ENCODE measurements at places on chromosomes 16 and 17. TPM values are rescaled to one million over a fixed set of nuclear protein-coding genes. Genes with fewer than 3 reads are reported as not detected.
A peak's percentile ranks its signal among the peaks of the same experiment; 100 is the strongest.

GRCh38 chr17:43351691-43352090 is 47.1 kb upstream of the ARL4D start:
- peak; percentile 25 for DNase-seq
- H3K27me3 ChIP-seq = no peaks in the 10 kb centered on the region
- H3K36me3 ChIP-seq = peaks cover 34% of the 10 kb centered on the region
- H3K27ac ChIP-seq = no peak overlapping the region
- H3K4me1 ChIP-seq = peaks cover 7% of the 10 kb centered on the region

The GRIN2A gene
- total RNA-seq = not detected

DNA sequence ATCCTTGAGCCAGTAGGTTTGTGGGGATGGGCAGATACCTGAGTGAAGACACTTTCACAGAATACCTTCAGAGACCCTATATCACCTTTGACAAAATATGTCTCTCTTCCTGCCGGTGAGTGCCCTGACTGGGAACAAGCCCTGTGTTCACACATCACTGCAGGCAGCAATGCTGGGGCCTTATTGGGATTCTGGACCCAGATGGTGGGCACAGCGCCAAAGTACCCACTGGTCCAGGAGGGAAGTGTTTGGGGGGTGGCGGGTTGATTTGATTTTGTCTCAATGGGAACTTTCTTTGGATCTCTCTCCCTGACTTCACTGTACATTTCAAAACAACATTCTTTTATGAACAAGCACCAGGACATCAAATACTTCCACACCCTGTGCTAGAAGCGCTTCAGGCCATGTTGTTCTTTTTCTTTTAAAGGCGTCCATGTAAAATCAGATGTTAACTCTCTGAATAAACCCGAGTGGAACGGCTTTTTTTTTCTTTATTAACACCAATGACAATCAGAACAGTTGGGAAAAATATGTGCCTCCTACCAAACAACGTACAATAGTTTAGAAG is 62.4 kb upstream of the AKTIP start:
- H3K36me3 ChIP-seq = no peaks in the 10 kb centered on the region
- no peak overlapping the region for H3K27ac ChIP-seq
- H3K4me3 ChIP-seq = no peak overlapping the region

- H3K27ac ChIP-seq = no peak overlapping the region
- H3K4me3 ChIP-seq = peak overlapping the region; percentile 56
- peaks cover 19% of the 10 kb centered on the region for H3K27me3 ChIP-seq
- no peaks in the 10 kb centered on the region for H3K36me3 ChIP-seq
- H3K4me1 ChIP-seq = peaks cover 14% of the 10 kb centered on the region
Observed at GRCh38 chr17:49567871-49568694, 7.6 kb upstream of the NXPH3 start.

- peaks cover 16% of the 10 kb centered on the region for H3K4me1 ChIP-seq
- H3K27ac ChIP-seq = no peak overlapping the region
- peaks cover 3% of the 10 kb centered on the region for H3K36me3 ChIP-seq
- H3K4me3 ChIP-seq = no peak overlapping the region
Observed at GRCh38 chr17:38453951-38454421, 25.7 kb downstream of the ARHGAP23 start.

- H3K4me1 ChIP-seq = peaks cover 31% of the 10 kb centered on the region
- no peak for DNase-seq
- no peak overlapping the region for H3K4me3 ChIP-seq
- H3K27ac ChIP-seq = no peak overlapping the region
- H3K27me3 ChIP-seq = no peaks in the 10 kb centered on the region
Observed at GRCh38 chr17:30908717-30909420, 2.8 kb upstream of the TEFM start.

DNA sequence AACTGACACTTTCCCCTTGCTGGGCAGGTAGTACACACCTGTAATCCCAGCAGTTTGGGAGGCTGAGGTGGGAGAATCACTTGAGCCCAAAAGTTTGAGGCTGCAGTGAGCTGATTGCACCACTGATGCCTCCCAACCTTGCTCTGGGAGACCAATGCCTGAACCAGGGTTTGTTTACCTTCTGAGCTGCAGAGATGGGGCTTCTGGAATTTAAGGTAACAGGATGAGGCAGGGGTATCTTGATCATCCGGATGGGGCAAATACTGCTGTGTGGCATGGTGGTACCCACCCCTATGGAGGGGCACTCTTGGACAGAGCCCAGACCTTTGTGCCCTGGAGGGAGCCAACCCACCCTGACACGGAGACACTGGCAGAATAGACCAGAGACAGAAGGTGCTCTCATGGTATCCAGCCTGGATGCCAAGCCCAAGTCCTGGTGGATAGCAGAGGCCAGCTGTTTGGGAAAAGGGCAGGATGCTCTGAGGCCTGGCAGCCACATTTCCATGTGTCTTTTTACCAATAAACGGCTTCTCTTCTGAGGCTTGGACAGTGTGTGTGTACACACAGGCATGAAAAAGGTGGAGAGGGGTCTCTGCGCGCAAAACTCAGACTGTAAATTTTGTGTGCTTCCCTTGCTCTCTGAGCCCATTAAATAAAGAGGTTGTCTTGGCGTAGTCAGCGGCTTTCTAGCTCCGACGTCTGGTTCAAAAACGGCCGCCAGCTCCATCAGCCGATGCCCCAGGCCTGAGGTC is 4.4 kb downstream of the ZNF48 start:
- peaks cover 32% of the 10 kb centered on the region for H3K4me1 ChIP-seq
- H3K27me3 ChIP-seq = no peaks in the 10 kb centered on the region
- H3K27ac ChIP-seq = peak overlapping the region; percentile 89

The AOC2 gene
- total RNA-seq = 1.9 TPM

- H3K27me3 ChIP-seq = no peaks in the 10 kb centered on the region
- DNase-seq = no peak
- no peak overlapping the region for H3K4me3 ChIP-seq
- H3K27ac ChIP-seq = no peak overlapping the region
- H3K4me1 ChIP-seq = peaks cover 61% of the 10 kb centered on the region
Observed at GRCh38 chr17:2084766-2085647, 30.1 kb downstream of the HIC1 start.

DNA sequence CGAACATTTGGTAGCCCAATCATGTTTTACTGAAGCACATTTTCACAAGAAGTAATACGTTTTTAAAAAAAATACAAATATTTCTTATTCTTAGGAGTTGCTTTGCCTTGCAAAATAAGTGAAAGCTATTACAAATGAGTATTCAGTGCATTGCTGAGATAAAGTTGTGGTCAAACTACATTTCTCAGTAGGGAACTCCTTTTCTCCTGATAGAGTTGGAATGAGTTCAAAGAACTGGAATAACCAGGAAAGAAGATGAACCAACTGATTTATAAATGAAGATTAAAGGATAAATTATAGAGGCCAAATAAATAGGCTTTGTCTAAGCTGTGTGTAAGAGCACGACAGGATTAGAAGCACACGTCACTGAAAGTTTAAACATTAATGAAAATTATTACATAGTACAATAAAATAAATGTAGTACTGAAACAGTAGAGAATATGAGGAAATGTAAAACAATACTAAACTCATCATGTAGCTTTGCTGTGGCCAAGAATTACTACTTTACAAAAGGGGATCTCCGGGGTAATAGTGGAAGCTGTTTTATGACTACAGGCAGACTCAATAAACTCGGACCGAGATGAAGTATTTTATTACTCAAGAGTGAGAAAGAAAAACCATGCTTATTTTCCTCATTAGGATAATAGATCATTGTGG is 73.6 kb downstream of the KCNJ2 start:
- no peak overlapping the region for H3K27ac ChIP-seq
- no peak for DNase-seq
- peaks cover 3% of the 10 kb centered on the region for H3K27me3 ChIP-seq
- no peaks in the 10 kb centered on the region for H3K36me3 ChIP-seq

The SLC35G6 gene
- not detected for total RNA-seq

GRCh38 chr16:88491560-88492310 is 38.7 kb downstream of the ZFPM1 start:
- H3K4me3 ChIP-seq = no peak overlapping the region
- H3K27ac ChIP-seq = no peak overlapping the region
- no peak for DNase-seq
- no peaks in the 10 kb centered on the region for H3K4me1 ChIP-seq

DNA sequence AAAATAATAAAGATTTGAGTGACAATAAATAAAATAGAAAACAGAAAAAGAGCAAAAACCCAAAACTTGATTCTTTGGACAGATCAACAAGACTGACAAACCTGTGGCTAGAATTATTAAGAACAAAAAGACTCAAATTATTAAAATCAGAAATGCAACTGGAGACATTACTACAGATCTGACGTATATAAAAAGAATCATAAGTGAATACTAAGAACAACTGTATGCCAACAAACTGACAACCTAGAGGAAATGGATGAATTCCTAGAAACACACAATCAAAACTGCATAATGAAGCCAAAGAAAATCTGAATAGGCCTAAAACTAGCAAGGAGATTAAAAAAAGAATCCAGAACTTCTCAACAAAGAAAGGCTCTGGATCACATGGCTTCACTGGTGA is 47.4 kb downstream of the NETO2 start:
- peaks cover 8% of the 10 kb centered on the region for H3K4me1 ChIP-seq
- peaks cover 3% of the 10 kb centered on the region for H3K27me3 ChIP-seq
- peaks cover 24% of the 10 kb centered on the region for H3K36me3 ChIP-seq

GRCh38 chr17:63295839-63296590 is 150.1 kb downstream of the CYB561 start:
- no peak overlapping the region for H3K4me3 ChIP-seq
- peaks cover 5% of the 10 kb centered on the region for H3K4me1 ChIP-seq
- no peak for DNase-seq
- H3K27ac ChIP-seq = no peak overlapping the region
- peaks cover 10% of the 10 kb centered on the region for H3K36me3 ChIP-seq

The AANAT gene
- total RNA-seq = 0.16 TPM

The CPHXL gene
- total RNA-seq = not detected

- H3K36me3 ChIP-seq = no peaks in the 10 kb centered on the region
- H3K27me3 ChIP-seq = no peaks in the 10 kb centered on the region
- H3K4me1 ChIP-seq = peaks cover 46% of the 10 kb centered on the region
- H3K27ac ChIP-seq = no peak overlapping the region
Observed at GRCh38 chr16:85049706-85050305, 22.2 kb downstream of the KIAA0513 start.

DNA sequence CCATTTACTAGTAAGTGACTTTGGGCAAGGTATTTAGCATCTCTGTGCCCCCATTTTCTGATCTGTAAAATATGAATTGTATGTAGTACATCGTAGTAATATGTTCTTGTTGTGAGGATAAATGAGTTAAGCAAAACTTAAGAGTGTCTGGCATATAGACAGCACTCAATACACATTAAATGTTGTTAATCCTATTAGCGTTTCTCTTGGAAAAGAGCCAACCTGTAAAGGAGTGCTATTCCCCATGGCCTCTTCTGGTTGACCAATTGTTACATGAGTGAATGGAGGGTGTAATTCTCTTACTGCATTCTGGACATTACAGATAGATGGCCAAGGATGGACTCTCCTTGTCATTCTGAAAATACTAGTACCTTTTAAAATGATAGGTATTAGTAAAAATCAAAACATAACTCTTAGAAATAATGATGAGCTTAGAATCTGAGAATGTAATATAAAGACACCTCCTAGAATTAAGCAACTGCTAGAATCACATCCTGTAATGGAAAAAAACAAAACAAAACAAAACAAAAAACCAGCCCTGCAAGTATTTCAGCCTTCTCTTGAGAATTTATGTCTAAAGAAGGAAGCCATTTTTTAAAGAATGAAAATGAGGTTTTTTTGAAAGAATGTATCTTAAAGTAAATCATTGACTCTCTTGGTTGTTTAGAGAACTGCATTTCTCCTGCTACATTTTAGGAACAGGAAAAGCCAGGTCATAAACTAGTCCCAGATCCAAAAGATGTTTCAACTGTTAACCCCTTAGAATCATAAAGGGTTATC is 30.5 kb downstream of the IQCK start:
- no peak overlapping the region for H3K27ac ChIP-seq
- DNase-seq = no peak
- no peaks in the 10 kb centered on the region for H3K4me1 ChIP-seq
- H3K4me3 ChIP-seq = no peak overlapping the region
- H3K27me3 ChIP-seq = no peaks in the 10 kb centered on the region
- H3K36me3 ChIP-seq = no peaks in the 10 kb centered on the region

The HOXB1 gene
- not detected for total RNA-seq

GRCh38 chr16:54932737-54933254 is 2.1 kb downstream of the IRX5 start:
- H3K4me1 ChIP-seq = peaks cover 35% of the 10 kb centered on the region
- H3K36me3 ChIP-seq = peaks cover 2% of the 10 kb centered on the region
- DNase-seq = peak; percentile 7
- H3K27ac ChIP-seq = no peak overlapping the region
- no peak overlapping the region for H3K4me3 ChIP-seq
- H3K27me3 ChIP-seq = peaks cover 65% of the 10 kb centered on the region

The ADAT1 gene
- 48.3 TPM for total RNA-seq

The CORO6 gene
- 13.9 TPM for total RNA-seq

GRCh38 chr16:80997964-80998620 is 8.6 kb downstream of the CMC2 start:
- H3K4me3 ChIP-seq = no peak overlapping the region
- no peak for DNase-seq
- peaks cover 80% of the 10 kb centered on the region for H3K4me1 ChIP-seq
- peak overlapping the region; percentile 87 for H3K27ac ChIP-seq
- peaks cover 37% of the 10 kb centered on the region for H3K36me3 ChIP-seq

DNA sequence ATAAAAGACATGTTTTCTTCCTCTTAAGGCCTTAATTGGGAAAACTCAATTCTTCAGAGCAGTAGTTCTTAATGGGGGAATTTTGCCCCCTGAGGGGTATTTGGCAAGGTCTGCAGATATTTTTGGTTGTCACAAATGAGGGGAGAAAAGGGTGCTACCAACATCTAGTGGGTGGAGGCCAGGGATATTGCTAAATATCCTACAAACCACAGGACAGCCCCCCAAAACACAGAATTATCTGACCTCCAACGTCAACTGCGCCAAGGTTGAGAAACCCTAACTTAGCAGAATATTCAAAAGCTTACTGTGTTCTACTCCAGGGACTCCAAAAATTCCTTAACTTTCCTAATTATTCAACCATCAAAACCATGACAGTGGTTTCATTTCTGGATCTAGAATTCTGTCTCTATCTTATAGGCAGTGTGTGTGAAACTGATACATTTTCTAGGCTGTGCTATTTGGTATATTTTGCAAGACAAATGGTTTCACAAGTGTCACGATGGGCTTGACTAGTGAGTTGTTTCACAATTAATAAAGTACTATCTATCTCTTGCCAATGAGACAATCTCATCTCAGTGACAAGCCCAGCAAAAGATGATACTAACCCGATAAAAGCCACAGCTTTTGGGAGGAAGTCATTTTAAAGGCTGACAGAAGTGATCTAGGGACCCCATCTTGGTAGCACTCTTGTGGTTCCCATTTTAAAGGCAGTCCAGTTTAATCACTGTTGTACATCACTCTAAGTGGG is 14.7 kb downstream of the TXNDC11 start:
- DNase-seq = no peak
- no peaks in the 10 kb centered on the region for H3K27me3 ChIP-seq
- peaks cover 45% of the 10 kb centered on the region for H3K36me3 ChIP-seq
- H3K4me1 ChIP-seq = peaks cover 30% of the 10 kb centered on the region

The AARSD1 gene
- 58.6 TPM for total RNA-seq
